Stimulated activated CD8-positive, alpha-beta memory T cell treated with anti-CD3 and anti-CD28 coated beads, Interleukin-4, amount 100 ng/mL, for 24 hours (primary cell): ENCODE measurements at places on chromosomes 1 and 21.

DNA sequence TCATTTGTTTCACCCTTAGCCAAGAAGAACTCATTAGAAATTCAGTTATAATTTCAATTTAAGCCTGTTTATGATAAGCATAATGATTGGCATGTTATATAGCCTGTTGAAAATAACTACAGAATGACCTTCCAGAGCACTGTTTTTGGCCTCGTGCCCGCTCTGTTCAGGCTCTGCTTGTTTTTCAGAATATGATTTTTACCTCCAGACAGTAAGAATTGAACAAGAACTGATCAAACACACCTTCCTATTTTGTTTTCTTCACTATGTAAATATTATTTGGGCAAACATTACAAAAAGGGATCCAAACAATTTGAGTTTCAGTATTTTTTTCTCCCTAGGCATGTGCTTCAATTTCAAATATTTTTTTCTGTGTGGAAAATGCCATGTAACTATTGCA lies 48.1 kb upstream of the ANGPTL1 start:
- no peak for DNase-seq

GRCh38 chr1:43348809-43349593 lies 9.8 kb upstream of the CDC20 start:
- peak; percentile 44 for DNase-seq

DNA sequence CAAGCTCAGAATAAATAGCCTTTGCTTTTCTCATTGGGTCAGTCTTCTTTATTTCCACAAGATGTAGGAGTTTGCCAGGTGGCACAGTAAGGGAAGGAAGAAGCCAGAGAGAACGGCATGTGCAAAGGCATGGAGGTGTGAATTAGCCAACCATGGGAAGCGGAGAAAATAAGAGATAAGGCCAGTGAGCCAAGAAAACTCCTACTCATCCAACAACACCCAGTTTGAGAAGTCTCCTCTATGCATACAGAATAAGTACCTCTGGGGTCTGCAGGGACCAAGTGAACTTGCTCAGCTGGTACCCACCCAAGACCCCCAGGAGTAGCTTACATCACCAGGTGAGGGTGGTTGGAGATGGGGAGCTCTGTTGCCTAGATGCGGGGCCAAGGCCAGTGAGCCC lies 66.7 kb downstream of the TAS1R2 start:
- DNase-seq: no peak

- no peak for DNase-seq
Measured at GRCh38 chr1:177998696-177999631, 29.1 kb upstream of the SEC16B start.

- DNase-seq: no peak
Measured at GRCh38 chr1:48903291-48903690, 126.6 kb upstream of the BEND5 start.

DNA sequence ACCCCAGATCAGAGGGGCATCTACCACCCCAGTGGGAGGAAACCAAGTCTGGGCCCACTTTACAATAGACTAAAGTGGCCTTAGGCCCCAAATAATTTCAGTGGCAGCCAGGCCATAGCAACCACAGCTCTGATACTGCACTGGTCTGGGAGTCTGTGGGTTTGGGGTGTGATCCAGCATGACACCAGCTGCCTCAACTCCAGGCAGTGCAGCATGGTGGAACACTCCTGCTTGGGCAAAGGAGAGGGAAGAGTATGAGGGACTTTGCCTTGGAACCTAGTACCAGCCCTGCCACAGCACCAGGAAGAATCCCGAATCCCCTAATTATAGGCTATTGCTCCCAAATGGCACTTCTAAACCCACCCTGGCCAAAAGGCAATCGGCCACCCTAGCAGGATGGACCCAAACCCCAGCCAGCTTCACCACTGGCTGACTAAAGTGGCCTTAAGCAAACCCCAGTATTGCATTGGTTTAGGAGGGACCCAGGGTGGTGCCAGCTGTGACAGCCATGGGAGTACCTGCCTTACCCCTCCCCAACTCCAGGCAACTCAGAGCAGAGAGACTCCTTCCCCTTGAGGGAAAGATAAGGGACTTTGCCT lies 47.1 kb downstream of the PACC1 start:
- no peak for DNase-seq

DNA sequence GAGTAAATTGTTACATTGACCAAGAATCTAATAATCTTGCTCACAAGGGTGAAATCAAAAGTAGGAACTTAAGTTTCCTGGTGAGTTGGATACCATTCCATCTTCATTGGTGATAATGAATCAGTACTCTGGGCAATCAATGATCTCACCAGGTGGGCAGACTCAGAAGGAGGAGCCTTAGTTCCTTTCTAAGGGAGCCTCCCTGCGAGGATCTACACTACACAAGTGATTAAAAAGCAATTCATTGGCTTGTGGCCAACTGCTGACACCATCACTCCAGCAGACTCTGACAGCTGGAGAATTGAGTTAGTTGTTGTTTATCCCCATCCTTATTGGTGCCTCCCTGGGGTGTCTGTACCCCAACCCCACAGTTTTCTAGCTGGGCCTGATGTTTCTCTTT lies 84.1 kb upstream of the VANGL1 start:
- no peak for DNase-seq

DNA sequence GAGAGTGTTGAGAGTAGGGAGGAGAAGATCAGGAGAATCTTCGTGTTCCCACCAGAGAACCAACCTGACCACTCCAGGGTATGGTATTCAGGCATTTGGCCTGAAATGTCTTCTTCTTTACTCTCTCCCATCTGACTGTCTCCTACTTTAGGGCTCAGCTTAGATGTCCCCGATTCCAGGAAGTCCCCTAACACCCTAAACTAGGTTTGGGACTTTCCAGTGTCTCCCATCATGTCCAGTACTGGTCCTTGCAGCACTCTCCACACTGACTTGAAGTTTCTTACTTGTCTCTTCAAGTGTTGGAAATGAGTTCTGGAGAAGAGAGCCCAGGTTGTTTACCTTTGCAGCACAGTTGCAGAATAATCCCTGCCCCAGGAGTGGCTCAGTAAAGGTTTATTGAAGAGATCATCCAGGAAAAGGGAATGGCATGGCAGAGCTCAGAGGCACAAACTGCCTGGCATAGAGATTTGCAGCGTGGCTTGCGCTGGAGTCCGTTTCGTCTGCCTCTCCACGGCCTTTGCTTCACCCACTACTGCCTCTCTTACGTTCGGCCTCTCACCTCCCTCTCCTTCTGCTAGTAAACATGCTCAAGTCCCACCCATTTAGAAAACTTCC lies 6.2 kb upstream of the ELK4 start:
- DNase-seq: no peak

- DNase-seq: no peak
Measured at GRCh38 chr1:44785501-44786137, 2.4 kb downstream of the BEST4 start.

DNA sequence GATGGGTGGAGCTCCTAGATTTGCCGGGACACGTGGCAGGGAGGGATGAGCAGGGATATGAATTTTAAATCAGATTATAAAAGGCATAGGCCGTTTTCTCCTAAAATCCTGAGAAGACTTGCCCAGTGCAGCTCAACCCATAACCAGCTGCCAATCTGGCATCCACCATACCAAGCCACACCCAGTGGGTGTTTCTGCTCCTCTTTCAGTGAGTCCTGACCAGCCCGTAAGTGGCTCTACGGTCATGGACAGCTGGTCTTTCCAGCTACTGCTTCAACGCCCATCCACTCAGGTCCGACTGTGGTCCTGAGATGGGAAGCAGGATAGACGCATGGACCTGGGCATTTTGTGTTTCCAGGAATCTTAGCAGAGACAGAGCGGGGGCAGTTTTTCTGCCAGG lies 107.2 kb downstream of the LAMC2 start:
- DNase-seq: no peak
